AG04449 (cell line): ENCODE measurements at places on chromosomes 5 and 9.

DNA sequence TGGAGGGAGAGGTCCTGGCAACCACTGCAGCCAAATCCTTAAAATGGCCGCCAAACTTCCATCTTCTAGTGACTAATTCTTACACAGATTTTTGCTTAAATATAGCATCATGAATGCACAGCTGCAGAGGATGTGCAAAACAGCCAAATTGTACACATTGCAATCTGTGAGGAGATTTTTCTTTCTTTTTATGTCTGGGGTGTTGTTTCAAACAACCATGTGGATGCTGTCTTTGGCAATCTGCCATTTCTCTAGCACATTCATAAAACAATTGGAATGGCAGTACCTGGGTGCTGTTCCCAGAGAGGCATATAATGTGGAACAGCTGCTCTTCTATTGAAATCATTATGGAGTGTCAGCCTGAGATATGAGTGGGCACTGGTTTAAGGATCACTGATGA is 1082.9 kb upstream of the SEMA6A start:
- no peak for DNase-seq

DNA sequence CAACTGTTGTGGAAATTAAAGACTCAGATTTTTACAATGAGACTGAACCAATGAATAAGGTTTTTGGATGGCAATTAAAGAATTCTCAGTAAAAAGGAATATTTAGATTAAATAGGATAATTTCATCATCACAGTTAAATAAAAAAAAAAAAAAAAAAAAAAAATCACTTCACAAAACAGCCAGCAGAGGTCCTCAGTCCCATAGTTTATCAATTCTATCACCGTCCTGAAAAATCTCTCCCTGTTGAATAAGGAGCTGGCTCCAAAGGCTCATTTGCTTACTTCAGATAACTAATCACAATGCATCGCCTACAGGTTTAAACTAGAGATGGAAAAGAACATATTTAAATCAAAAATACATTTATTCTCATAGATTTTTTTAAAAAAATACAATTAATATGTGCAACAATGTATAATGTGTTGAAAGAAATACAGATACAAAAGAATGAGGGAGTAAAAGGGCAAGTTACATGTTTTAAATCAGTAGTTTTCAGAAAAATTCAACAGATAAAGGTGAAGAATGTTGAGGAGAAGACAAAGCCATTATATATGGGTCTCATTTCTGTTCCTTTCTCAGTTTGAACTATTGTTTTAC is 175.8 kb upstream of the CHD1 start:
- no peak for DNase-seq

- DNase-seq: no peak
Measured at GRCh38 chr9:134606951-134607731, 34.5 kb upstream of the COL5A1 start.

- no peak for DNase-seq
Measured at GRCh38 chr5:32500181-32500580, 55.6 kb upstream of the ZFR start.

DNA sequence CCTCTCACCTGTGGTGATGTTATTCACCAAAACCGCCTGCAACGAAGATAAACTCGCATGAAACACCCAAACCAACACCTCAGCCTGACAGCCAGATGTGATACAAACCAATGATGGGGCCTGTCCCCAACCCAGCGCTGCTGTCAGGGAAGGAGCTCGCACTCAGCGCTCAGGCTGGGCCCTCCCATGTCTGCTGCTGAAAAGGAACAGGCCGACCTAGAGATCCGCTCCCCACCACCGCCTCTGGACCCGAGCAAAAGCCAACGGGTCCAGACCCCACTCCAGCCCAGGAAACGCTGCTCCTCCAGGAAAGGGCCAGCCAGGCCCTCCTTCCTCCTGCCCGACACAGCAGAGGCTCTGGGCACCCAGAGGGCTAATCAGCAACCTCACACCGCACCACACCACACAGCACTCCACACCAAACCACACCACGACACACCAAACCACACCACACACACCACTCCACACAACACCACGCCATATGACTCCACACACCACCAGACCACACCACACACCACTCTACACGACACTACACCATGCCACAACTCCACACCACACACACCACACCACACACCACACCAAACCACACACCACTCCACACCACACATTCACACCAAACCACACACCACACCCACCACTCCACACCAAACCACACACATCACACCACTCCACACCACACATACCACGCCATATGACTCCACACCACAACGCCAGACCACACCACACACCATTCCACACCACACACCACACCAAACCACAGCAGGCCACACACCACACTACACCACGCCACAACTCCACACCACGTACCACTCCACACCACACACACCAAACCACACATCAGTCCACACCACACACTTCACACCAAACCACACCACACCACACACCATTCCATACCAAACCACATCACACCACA is 46.5 kb downstream of the GOLM1 start:
- no peak for DNase-seq

DNA sequence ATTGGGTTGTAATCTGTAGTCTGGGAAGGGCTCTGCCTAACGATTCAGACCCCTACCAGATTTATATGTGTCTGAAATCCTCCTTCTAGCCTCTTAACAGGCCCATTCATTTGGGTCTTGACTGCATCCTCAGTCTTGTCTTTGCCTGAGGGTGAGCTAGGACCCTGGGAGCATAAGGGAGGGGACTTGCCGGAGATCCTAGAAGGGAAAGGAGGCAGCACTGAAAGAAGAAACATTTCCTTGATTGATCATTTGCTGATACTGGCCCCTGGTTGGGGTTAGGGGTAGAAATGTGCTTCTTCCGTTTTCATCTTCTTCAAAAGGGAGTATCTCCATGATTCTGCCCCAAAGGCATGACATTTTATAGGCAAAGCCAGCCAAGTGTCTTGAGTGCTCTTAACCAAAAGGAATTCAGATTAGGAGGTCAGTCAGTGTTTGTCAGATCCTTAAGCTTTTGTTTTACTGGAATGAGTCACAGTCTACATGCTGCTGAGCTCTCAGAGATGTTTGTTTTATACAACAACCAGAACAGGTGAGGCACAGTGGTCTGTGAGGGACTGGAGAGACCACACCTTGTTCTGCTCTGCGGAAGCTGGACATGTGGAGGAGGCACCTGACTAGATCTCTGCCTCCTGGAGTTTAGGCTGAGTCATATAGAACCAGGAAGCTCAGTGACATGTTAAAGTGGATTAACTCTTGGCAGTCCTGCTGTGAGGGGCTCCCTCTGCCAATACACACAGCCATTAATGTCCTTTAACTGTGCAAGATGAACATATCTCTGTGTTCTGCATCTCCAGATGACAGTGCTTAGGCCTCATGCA is 37.7 kb downstream of the PCDHAC2 start:
- no peak for DNase-seq

DNA sequence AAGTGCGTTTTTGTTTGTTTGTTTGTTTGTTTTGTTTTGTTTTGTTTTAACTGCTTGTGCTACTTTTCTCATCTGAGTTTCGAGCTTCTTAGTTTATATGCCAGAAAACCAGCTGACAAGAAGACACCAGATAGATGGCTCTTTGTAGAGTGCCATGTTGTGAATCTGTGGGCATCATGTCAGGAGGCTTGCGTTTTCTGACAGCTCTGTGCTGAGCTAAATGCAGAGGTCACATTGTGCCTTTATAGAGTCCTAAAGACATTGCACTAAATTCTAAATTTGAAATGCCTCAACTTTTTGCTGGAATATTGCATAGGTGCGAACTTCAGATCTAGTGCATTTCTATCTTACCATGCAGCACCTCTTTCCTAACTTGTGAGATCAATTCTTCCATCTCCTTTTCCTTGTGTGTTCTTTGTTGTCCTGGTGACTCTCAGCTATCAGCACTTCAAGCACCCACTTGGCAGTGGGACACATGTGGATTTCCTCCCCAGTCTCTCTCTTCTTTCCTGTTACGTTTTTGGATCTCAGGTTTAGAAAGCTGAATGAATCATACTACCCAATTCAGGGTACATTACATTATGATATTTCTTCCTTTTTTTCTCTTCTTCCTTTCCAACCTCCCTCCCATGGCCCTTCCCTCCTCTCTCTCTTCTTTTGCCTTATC is 379.0 kb upstream of the RPS23 start:
- no peak for DNase-seq

- DNase-seq: no peak
Measured at GRCh38 chr5:37552161-37552560, 173.0 kb downstream of the WDR70 start.

DNA sequence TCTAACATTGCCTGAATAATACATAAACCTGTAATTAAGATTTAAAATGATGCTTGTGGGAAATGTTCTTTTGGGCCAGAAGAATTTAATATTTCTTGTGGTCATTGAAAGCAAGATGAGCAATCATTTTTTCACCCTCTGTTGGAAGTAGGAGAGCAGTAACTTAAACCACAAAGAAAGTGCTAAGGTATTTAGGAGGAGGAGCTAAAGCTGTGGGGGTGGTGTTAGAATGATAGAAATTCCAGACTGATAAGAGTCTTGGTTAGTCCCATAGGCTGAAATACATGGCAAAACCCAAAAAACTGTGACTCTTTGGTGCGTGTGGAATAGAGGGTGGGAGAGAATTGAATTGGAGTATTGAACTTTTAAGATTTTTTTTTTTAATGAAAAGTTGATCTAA is 247.0 kb downstream of the YTHDC2 start:
- no peak for DNase-seq

- DNase-seq: no peak
Measured at GRCh38 chr5:5883562-5883961, 461.1 kb downstream of the ICE1 start.

GRCh38 chr9:115951977-115952376 is 201.6 kb upstream of the PAPPA start:
- no peak for DNase-seq

GRCh38 chr5:107012371-107012770 is 658.4 kb downstream of the EFNA5 start:
- DNase-seq: no peak

- no peak for DNase-seq
Measured at GRCh38 chr9:79015951-79016350, 555.8 kb upstream of the TLE4 start.

DNA sequence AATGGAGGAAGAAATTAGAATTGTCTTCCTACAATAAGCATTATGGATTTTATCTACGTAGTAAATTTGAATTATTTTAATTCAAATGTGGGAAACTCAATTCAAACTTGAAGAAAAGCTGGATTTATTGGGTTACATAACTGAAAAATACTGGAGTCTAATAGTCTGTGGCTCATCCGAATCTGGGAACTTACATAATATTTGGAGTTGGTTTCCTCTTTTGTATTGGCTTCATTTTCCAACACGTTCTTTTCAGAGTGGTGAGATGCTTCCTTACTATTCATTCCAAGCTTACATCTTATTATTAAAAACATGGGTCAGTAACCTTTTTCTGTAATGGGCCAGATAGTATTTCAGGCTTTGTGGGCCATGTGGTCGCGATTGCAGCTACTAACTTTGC is 164.8 kb downstream of the ARHGAP26 start:
- no peak for DNase-seq

DNA sequence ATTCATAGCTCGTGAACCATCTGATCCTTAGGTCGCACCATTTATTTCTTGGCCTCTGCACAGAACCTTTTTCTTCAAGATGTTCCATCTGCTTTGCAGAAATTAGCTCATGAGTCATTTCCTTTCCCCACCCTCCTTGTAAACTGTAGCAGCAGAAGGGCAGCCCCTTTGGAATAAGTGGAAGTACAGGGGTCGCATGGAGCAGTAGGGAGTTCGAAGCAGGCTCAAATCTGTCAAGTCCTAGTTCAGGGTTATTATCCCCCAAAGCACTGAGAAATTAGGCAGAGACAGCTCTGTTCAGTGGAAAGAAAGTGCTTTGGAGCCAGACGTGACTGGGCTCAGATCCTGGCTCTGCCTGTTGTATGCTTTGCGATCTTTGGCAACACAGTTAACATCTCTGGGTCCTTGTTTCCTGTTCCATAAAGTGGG is 84.2 kb downstream of the SGCD start:
- DNase-seq: peak; percentile 19

GRCh38 chr9:133905493-133905892 is 86.6 kb downstream of the VAV2 start:
- no peak for DNase-seq

GRCh38 chr9:87250205-87250604 is 247.5 kb upstream of the DAPK1 start:
- DNase-seq: no peak

- DNase-seq: no peak
Measured at GRCh38 chr5:111730659-111731382, 26.2 kb downstream of the NREP start.

- DNase-seq: no peak
Measured at GRCh38 chr9:87020169-87020950, 73.1 kb upstream of the GAS1 start.

- DNase-seq: no peak
Measured at GRCh38 chr5:169408171-169408570, 107.2 kb upstream of the SLIT3 start.

GRCh38 chr9:9002826-9003583 is 1203.4 kb upstream of the DMAC1 start:
- no peak for DNase-seq

DNA sequence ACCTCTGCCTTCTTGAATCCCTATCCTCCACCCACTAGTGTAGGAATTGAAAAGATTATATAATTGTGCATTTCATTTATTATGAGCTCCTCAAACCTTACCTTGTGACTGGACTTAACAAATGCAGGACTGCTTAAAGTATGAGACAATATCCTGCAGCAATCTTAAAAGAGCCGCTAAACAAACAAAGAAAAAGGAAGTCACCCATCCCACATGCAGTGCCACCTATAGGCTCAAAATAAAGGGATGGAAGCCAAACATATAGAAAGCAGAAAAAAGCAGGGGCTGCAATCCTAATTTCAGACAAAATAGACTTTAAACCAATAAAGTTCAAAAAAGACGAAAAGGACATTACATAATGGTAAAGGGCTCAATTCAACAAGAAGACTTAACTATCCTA is 8.7 kb downstream of the PCAT7 start:
- no peak for DNase-seq

DNA sequence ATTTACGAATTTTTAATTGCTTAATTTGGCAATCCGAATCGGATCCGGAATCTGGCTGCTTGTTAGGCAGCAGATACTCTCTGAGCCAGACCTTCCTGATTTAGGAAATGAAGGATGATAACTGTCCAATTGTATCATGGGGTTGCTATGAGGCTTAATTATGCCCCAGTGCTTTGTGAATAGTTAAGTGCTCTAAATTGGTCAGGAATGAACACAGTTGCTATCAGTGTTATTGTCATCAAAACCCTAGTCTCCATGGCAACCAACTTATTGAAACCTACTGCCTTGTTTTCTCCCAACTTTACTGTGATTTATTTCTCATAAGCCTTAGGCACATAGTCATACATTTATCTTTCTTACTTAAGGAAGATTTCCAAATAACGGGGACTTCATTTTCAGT is 47.9 kb downstream of the MAMDC2 start:
- no peak for DNase-seq

GRCh38 chr5:135229679-135230132 is 169.3 kb downstream of the MACROH2A1 start:
- no peak for DNase-seq

GRCh38 chr5:3394891-3395599 is 200.6 kb upstream of the IRX1 start:
- no peak for DNase-seq

GRCh38 chr9:38000735-38001134 is 68.3 kb downstream of the SHB start:
- no peak for DNase-seq

- no peak for DNase-seq
Measured at GRCh38 chr5:67809589-67809988, 406.0 kb upstream of the PIK3R1 start.
